Fibroblast of skin of right quadriceps (primary cell): ENCODE measurements at places on chromosomes 1 and 21.

DNA sequence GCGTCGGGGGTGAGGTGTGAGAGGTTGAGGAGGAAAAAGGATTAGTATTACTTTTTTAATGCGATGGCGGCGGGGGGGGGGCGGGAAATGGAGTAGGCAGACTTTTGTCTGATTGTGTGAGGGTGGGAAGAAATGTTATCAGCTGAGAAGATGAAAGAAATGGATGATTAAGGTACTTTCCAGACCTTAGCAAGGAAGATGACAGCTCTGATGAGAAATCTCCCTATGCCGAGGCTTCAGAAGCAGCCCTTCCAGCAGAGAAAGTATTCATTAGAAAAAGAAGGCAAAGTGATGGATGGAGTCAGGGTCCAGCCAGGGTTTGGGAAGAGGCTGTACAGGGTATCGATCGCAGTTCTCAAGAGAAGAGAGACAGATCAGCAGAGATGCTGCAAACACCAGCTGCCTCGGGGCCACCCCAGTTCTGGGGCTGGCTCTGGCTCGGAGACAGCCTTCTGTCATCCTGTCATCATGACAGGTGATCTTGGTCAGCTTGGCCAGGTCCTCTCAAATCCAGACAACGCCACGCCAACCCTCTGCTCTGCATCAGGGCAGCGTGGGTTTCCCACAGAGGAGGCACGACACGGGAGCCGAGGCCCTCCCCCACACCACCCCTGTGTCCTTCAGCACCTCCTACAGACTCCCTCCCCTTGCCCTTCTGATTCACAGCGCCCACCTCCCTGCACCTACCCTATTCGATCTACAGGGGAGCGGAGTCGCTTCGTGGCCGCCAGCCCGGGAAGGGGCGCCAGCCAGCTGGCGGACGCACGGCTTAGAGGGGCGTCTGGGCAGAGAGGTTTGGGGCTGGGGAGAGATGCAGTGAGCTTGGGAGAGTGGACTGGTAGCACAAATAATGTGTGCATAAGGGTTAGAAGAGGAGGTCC is 674 bp upstream of the ATXN7L2 start:
- no peak for DNase-seq

DNA sequence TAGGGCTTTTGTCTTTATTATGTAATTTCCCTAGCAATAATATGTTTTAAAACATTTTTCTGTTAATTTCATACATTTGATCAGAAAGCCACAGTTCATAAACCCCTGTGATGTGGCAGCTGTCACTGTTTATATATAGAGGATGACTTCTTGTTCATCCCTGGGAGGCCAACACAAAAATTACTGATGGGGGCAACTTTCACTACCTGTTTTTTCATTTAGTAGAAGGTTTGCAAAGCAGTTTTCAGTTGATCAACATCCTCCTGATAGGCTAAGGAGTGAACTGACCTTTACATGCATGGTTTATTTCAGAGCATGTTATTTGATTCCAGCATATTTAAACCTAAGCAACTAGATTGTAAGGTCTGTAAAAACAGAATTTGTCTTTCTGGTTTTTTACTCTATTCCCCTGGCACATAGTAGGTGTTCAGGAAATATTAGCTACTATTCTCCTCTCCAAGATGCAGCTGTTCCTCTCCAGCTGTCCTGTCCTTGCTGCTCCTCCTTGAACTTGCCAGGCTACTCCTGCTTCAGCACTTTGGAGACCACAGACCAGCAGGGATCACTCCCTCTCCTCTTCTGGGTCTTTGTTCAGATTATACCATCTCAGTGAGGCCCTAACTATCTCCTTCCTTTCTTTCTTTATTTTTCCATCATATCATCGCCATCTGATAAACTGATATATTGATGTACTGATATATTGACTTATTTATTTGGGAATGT is 54.7 kb downstream of the ROR1 start:
- no peak for DNase-seq

DNA sequence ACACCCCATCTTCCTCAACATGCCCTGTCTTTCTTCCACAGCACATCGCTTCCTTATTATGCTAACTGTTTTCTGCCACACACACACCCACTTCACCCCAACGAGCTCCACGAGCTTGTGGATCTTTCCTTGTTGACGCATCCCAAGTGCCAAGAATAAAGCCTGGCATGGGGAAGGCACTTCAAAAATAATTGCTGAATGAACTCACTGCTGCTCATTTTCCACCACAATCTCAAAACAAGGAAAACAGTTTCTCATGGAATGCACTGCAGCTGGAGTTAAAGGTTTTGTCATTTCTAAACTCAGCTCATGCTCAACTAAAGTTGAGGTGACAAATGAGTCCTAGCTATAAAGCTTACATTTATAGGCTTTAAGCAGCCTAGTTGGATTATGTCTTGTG is 86.0 kb downstream of the TIAM1 start:
- DNase-seq: no peak

GRCh38 chr1:206792939-206793607 is 20.8 kb upstream of the IL10 start:
- peak; percentile 35 for DNase-seq

GRCh38 chr21:40853956-40854688 is 7.2 kb upstream of the DSCAM start:
- DNase-seq: no peak

DNA sequence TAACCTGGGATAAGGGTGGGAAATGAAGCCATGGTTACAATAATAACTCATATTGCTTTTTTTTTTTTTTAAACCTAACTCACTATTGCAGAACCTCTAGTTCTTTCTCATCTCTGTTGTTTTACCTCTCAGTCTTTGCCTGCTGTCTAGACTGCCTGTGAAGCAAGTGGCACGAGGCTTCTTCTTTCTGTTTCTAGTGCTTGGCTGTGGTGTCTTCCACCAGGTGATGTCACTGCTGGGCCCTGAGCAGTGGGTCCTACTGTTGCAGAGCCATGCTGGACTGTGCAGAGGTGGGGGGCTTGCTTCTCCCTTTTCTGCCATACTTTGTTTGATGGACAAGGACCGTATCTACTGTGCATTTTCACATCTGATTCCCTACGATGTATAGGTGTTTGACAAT is 51.7 kb downstream of the ZNF326 start:
- DNase-seq: no peak

GRCh38 chr1:59743324-59744091 is 71.2 kb upstream of the HOOK1 start:
- DNase-seq: no peak

GRCh38 chr1:151058692-151059091 is 730 bp downstream of the CDC42SE1 start:
- no peak for DNase-seq

- no peak for DNase-seq
Observed at GRCh38 chr1:186054003-186054402, 319.8 kb downstream of the HMCN1 start.

DNA sequence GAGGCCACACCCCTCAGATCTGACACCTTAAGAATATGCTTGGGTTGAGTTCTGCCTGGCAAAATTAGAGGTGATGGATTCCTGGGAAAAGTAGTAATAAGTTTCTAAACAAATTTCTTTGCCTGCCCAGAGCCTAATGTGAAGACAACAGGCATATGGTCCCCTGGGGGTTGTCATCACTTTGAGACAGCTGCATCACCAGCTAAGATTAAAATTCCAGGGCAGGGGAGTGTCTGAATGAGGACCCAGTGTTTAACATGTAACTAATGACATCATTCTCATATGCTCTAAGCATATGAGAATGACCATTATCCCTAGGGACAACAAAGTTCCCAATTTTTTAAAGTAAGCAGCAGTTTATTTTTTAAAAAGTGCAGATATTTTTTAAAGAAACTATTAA is 432.2 kb downstream of the PCP4 start:
- no peak for DNase-seq

DNA sequence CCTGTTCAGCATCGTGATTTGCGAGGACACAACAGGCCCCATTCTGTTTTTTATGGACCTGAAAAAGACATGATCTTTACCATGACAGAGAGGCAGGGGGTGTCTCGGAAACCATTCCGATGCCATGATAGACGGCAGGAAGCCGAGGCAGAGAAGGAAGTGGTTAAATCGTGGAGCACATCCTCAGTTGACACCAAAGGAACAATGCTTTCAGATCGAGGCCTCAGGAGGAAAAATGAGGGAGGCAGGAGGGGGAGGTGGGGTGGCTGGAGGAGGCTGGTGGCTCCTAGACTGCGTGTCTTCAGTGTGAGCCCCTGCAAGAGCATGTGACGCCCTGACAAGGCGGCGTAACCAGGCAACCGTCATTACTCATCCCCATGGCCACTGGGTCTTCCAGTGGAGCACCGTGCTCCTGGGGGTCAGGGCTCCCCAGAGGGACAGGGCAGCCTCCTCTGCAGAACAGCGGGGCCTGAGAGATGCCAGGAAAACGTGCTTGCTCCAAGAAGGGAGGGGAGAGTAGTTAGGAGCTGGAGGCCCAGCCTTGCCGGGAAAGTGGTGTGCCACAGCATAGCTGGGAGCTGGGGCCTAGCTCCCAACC is 172.8 kb upstream of the TMEM51 start:
- DNase-seq: peak; percentile 67

DNA sequence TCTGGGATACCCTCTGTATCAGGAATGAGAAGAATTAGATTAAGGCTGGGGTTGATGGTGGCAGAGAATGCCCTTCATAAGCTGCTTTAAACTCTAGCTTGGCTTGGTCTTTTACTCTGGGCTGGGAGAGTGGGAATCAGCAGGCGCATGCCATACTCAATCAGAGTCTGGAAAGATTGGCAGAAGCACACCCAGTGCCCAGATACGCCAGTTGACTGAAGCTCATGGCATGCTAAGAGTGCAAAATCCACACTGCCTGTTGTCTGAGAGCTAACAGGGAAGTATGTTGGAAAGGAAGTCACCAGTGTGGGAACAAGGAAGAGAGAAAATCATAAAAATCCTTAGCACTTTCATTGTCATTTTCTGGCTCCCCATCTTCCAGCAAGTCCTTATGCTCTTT is 53.0 kb downstream of the HMCN1 start:
- peak; percentile 8 for DNase-seq

DNA sequence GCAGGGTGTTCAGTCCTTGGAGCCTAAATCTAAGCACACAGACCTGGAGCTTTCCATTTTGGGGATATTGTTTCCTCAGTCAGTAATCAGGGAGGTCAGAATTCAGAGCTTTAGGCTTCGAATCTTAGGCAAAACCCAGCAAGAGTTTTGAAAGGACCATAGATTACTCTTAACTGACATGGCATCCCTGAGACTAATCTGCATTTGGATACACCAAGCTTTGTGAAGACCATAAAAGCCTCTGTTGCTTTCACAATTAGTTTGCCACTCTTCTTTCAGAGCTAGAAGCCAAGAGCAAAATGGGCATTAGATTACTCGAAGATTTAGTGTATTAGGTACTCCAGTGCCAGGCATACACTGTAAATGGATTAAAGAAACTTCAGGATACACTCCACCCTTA is 131.8 kb upstream of the GREM2 start:
- no peak for DNase-seq

- DNase-seq: no peak
Observed at GRCh38 chr1:107454791-107455190, 314.0 kb downstream of the NTNG1 start.

DNA sequence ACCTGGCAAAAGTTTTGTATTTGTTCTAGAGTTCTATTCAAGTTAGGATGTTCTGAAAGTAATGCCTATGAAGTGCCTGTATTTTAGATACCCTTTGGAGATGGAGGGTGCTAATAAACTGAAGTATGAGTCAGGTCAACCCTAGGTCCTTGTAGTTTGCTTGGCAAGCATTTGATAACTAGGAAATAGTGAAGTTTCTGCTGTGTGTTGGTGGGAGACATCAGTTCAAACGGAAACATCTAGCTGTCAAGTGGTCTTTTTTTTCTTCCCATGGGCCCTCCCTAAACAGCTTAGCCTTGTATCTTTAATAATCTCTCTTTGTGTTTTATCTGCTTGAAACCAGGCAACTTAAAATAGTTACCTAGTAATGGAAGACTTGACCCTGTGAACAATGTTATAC is 4.5 kb downstream of the MRPS6 start:
- DNase-seq: no peak

- DNase-seq: no peak
Observed at GRCh38 chr1:3002349-3003038, 18.8 kb upstream of the ACTRT2 start.
